ENCODE measurements at places on chromosomes 12 and 14.

- DNase-seq, result no peak
Observed at GRCh38 chr14:92747701-92748258, 647 bp downstream of the LGMN start.

DNA sequence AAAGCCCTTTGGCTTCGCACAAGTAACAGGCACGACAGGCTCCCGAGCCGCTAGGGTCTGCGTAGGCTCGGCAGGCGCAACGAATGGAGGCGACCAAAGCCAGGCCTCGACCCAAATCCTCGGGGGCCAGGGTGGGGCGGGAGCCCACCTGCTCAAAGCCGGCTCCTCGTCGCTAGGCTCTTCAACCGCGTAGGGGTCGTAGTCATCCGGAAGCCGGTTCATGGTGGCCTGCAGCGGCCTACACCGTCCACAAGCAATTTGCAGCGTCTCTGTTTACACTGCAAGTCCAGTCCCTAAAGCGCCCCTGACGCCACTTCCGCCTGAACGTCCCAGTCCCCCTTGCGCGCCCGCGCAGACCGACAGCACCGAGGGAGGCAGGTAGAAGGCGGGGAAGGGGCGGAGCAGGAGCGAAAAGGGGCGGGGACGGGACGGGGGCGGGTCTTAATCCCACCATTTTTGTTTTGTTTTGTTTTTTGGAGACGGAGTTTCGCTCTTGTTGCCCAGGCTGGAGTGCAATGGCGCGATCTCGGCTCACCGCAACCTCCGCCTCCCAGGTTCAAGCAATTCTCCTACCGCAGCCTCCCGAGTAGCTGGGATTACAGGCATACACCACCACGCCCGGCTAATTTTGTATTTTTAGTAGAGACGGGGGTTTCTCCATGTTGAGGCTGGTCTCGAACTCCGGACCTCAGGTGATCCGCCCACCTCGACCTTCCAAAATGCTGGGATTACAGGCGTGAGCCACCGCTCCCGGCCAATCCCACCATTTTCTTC is at the start of gene EAPP:
EAPP (minus strand) TSS at position 295 of the 774 bp plus-strand sequence; CDS start at position 222, 73 bp downstream.
- peak; percentile 96 for DNase-seq

DNA sequence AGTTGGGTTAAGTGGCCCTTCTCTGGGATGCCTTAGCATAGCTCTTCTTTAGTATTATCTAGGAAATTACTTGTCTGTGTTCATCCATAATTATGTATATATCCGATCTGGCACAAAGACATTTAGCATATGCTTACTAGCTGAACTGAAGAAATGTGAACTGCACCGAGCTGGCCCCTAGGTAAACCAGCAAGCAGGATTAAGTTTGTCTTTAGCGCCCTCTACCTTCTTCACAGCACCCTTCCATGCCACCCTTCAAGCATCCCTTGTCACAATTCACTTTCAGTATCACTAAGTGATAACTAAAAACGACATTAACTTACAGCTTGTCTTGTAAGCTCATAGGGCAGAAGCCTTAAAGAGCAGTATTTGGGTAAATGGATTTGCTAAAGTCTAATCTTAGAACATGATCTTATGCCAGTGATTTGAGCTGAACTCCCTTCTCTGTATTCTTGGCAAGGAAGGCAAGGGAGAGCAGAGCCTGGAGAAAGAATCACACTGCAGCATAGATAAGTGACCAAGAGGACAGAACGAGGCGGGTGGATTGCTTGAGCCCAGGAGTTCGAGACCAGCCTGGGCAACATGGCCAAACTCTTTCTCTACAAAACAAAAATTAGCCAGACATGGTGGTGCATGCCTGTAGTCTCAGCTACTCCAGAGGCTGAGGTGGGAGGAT is 2.6 kb upstream of the HAL start:
- peak; percentile 65 for DNase-seq

GRCh38 chr12:108592033-108592909 is 5.6 kb downstream of the TMEM119 start:
- DNase-seq, result no peak

DNA sequence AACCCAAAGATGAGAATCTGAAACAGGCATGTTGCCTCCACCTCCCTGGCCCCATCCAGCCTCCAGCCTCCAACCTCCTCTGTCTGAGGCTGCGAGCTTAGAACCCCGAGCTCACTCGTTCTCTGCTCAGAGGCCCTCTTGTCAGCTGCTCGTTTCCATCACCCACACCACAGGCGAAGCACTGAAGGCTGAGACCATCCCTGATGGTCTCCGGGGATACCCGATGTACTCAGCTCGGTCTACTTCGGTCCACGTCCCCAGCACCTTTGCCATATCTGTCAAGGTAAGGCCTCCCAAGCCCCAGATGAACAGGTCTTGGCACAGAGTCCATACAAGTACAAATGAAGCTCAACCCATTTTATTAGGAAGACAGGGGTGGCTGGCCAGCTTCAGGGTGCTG is 72.4 kb downstream of the TTC7B start:
- DNase-seq, result no peak

DNA sequence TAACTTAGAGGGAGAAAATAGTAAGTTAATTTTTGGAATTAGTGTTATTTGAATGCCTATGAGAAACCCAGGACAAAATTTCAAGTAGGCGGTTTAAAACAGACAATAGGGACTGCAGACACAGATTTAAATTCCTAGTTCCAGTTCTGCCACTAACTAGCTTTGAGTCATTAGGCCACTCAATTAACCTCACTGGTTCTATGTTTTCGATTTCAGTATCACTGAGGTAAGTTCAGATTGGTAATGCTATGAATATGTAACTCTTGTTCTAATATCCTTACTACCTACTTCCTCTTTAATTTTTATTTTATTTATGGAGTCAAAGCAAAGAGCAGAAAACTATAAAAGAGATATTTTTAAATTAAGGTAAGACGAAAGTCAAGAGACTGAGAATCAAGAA is 52.6 kb downstream of the GALC start:
- DNase-seq, result no peak

DNA sequence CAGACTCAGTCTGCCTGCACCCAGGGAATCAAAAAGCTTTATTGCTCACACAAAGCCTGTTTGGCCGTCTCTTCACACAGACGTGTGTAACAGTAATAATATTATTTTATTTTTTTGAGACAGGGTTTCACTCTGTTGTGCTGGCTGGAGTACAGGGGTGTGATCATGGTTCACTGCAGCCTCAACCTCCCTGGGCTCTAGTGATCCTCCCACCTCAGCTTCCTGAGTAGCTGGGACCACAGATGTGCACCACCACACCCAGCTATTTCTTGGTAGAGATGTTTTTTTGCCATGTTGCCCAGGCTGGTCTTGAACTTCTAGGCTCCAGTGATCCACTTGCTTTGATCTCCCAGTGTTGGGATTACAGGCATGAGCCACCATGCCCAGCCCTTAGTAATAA is 88.4 kb upstream of the DCD start:
- DNase-seq, result no peak

GRCh38 chr14:78592616-78593219 is 422.5 kb downstream of the NRXN3 start:
- no peak for DNase-seq

GRCh38 chr12:70663838-70664237 is 26.6 kb upstream of the PTPRB start:
- DNase-seq, result no peak

DNA sequence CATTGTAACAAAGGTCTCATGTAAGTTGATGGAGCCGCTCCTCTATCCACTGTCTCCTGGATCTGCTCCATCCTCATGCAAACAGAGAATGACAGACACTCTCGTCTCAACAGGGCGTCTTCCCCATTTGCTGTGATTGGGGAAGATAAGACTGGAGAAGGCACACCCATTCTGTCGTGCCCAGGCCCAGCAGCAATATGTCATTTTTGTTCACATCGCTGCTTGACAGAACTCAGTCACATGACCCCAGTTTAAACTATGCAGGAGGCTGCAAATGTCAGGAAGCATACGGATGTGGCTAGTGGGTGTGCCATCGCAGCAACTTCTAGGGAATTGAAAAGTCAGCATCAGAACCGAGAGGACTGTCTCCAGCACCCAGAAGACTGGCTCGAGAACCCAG is 290.5 kb downstream of the TMEM132D start:
- DNase-seq, result no peak

DNA sequence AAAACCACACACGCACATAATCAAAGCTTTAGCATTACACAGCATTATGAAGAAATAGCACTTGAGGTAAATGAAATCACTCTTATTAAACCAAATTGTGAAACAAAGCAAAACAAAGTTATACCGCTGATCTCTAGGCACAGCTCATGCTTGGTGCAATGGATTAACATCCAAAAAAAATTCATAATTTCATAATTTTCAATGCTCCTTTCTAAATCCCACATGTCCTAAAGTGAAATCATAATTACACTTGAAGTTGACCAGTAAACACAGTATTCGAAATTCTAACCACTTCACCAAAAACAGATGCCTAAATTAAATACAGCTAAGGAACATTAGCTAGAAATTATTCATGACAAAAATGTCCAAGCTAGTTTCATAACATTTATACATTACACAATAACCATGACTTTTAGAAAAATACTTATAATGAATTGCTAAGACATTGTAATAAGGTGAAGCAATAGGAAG is 1.5 kb downstream of the MLH3 start:
- DNase-seq, result peak; percentile 76

- peak; percentile 90 for DNase-seq
Observed at GRCh38 chr12:108833757-108834472, 23.5 kb downstream of the SSH1 start.

GRCh38 chr14:22508150-22508457 is 80.9 kb downstream of the DAD1 start:
- no peak for DNase-seq

All from fibroblast of mammary gland (primary cell).